Activated T-cell treated with anti-CD3 and anti-CD28 coated beads, Interleukin-2, amount 50 U/mL, for 72 hours (primary cell): ENCODE measurements at places on chromosomes 7 and 10. TPM values are rescaled to one million over a fixed set of nuclear protein-coding genes. Genes with fewer than 3 reads are reported as not detected.

Gene ABCC2
- total RNA-seq, result 1.5 TPM

Gene HABP2
- not detected for total RNA-seq

Gene CTAGE8
- not detected for total RNA-seq

Gene CAMK2B
- total RNA-seq, result 1.4 TPM

Gene POU6F2
- 0.16 TPM for total RNA-seq

DNA sequence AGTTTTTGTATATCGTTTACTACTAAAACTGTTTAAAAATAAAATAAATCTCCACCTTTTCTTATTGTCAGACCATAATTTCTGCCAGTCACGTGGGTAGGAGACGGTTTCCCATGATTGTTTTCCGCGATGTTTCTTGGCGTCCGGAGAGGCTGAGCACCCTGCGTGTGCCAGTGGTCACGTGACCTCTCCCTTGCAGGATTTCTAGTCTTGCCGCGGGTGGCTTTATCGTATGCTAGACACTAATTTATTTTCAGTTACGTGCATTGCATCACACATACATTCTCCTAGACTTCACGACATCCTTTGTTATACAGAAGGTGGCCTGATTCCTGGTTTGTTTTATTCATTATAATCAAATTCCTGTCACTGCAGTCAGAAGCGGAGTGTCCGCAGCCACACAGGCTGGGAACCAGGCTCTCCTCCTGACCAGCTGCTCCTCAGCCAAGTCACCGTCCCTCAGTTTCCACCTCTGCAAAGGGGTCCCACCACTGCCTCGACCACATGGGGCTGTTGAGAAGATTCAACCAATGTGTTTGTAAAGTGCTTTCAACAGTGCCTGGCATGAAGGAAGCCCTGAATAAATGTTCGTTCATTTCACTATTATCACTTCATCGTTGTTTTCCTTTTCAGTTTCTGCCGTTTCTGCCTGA, 203.2 kb upstream of the PPP2R2D start:
- no peaks in the 10 kb centered on the region for H3K36me3 ChIP-seq
- no peaks in the 10 kb centered on the region for H3K4me1 ChIP-seq
- H3K27ac ChIP-seq, result no peak overlapping the region
- H3K4me3 ChIP-seq, result no peak overlapping the region
- H3K27me3 ChIP-seq, result no peaks in the 10 kb centered on the region

GRCh38 chr7:55504093-55504859, 68.0 kb downstream of the VOPP1 start:
- H3K27ac ChIP-seq, result peak overlapping the region; percentile 60
- H3K4me3 ChIP-seq, result no peak overlapping the region
- DNase-seq, result no peak
- H3K36me3 ChIP-seq, result peaks cover 7% of the 10 kb centered on the region

- H3K36me3 ChIP-seq, result no peaks in the 10 kb centered on the region
- no peak overlapping the region for H3K4me3 ChIP-seq
- H3K27me3 ChIP-seq, result peaks cover 14% of the 10 kb centered on the region
- no peaks in the 10 kb centered on the region for H3K4me1 ChIP-seq
Observed at GRCh38 chr7:95295397-95295796, 28.9 kb downstream of the PON1 start.

DNA sequence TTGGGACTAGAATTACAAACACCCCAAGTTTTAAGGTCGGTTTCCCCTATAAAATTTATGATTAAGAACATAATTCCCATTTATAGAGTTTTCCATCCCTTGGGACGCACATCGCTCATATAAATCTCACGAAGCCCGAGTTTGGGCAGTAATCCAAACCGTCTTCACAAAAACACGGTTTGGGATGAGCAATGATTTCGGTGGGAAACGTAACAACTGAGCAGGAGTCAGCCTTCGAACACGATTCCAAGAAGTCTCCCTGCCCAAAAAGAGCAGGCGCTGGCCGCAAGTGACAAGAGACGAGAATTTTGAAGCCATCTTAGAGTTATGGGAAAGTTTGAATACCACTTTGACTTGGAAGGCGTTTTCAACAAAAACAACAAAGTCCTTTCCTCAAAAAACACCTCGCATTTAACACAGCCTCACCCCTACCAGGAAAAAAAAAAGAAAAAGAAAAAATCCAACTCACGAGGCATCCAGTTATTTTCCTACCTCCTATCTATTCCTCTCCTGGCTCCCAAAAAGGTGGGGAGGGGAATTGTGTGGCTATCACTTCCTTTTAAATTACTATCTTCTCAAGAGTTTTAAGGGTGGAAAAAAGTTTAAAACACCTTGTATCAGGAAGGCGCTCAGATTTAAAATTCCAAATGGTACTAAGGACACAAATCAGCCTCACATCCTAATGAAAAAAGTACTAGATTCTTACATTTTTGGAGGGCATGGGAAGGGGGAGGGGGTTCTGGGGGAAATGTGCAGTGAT, 1.6 kb downstream of the SEPHS1 start:
- H3K36me3 ChIP-seq, result peaks cover 11% of the 10 kb centered on the region
- peak overlapping the region; percentile 81 for H3K4me3 ChIP-seq
- DNase-seq, result no peak
- H3K4me1 ChIP-seq, result peaks cover 59% of the 10 kb centered on the region
